ENCODE measurements at places on chromosomes 13 and 19.

GRCh38 chr13:52194184-52194868 lies 34.9 kb upstream of the NEK3 start:
- DNase-seq: peak; percentile 84

DNA sequence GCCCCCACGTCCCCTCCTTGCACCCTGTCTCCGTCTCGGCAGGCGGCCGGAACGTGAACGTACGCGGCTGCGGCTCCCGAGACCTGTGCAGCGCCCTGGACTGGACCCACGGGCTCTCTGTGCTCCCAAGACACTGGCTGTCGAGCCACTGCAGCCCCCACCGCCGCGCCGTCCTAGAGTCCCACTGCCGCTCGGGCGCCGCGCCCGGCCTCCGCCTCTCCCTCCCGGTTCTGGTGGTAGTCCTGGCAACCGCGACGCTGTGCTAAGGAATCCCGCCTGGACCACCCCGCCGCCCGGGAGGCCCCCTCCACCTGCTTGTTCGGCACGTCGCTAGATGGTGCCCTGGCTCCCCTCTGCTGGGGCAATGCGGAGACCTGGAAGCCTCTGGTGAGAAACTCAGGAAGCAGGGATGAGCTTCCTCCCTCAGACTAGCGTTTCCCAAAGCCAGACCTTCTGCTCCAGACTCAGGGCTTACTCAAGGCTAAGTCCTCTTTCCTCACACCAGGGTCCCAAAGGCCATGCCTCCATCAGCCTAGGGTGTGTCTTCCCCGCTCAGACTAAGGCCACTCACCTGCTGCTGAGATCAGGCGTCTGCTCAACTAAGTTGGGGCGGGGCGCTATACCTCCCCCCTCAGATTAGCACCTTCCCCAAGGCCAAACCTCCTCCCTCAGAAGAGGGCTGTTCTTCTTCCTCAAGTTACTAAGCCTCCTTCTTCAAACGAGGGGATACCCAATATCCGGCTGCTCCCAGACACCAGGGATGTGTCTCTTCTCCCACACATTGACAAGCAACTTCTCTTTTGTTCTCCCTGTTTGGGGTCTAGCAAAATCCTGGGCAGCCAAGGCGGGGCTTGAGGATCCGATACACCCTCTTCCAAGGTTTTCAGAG lies 16.1 kb upstream of the IRGC start:
- DNase-seq: peak; percentile 16

DNA sequence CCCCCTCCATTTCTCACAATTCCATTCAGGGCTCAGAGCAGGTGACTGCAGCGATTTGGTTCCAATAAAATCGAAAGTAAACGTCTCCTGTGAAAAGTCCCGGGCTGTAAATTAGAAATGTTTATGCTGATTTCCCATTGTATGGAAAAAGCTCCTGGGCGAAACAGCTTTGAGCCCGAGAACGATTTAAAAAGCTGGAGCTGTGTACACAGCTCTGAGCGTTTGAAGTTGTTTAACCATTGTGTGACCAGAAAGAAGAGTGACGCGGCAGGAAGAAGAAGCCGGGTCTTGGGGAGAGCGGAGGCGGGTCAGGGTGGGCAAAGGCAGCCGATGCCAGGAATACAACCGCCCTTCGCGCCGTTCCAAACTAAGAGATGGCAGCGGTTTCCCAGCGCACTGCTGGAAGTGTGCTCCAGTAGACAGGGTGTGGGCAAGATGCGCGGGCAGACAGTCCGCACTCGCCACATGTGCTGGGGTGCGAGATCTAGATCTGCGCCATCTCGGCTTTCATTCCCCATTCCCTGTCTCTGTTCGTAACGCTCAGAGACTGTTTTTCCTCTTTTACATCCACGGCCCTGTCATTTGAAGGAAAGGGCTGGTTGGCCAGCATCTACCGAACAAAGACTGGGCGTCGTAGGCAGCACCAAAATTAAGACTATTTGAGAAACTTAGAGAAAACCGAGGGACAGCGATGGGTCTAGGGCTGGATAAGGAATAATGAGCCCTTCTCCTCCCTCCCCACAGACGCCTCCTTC lies 960 bp upstream of the GSX1 start:
- DNase-seq: no peak

GRCh38 chr19:14686411-14686810 lies 3.4 kb upstream of the ZNF333 start:
- peak; percentile 30 for DNase-seq

DNA sequence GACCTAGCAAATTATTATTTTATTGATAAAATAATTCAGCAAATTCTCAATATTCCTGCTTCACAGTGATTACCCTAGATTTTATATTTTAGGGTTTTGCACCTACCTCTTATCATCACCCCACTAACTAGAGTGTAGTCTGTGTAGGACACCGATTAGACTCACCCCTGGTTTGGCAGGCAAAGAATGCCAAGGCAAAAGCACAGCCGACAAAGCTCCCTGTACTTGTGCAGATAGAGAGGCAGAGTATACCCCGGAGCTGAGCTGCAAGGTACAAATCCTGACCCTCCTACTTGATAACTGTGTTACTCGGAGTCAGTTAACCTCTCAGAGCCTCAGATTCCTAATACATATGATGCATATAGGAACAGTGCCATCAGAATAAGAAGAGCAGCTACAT lies 225.7 kb downstream of the ENOX1 start:
- no peak for DNase-seq

- DNase-seq: no peak
Observed at GRCh38 chr19:9060564-9061340, 26.1 kb upstream of the OR1M1 start.

DNA sequence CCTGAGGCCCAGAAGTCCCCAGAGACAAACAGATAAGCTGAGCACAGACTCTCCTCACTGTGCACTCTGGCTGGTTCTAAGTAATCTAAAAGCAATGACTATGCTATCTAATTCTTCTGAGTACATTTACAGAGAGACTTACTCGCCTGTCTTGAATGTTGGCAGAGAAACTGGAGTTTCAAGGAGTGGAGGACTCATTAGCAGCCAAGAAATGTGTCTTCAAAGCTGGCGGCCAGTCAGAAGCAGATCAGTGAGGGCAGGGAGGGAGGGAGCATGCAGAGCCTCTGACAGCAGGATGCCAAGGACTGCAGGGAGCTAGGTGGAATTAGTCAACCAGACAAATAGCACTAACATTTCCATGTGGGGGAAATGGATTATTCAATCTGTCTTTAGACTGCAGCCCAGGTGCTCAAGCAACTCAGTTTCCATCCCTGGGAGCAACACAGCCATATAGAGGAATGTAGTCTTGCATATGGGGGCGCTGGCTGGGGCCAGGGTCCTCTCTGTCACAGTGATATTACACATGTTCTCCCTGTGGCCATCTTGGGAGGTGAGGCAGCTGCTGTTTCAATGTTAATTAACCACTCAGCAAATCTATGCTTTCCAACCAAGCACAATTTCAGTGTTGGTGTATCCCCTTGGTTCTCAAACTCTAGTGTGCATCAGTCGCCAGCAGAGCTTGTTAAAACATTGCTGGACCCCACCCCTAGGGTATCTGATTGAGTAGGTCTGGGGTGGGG lies 97.9 kb downstream of the CCNA1 start:
- no peak for DNase-seq

DNA sequence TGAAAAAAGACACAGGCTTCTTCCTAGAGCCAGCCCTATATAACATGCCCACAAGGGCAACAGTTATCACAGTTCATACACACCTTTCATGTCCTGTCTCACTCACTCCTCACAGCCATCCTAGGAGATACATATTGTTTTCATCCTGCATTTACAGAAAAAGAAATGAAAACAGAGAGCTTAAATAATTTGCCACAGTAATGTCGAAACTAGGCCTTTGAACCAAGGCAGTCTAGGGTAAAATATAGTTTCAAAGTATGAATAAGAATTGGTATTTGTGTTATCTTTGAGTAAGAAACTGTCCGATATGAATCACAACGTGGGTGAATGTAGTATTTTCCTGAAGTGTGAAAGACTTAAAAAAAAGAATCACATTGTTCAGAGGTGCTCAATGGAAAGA lies 26.8 kb downstream of the CLDN10 start:
- DNase-seq: no peak

DNA sequence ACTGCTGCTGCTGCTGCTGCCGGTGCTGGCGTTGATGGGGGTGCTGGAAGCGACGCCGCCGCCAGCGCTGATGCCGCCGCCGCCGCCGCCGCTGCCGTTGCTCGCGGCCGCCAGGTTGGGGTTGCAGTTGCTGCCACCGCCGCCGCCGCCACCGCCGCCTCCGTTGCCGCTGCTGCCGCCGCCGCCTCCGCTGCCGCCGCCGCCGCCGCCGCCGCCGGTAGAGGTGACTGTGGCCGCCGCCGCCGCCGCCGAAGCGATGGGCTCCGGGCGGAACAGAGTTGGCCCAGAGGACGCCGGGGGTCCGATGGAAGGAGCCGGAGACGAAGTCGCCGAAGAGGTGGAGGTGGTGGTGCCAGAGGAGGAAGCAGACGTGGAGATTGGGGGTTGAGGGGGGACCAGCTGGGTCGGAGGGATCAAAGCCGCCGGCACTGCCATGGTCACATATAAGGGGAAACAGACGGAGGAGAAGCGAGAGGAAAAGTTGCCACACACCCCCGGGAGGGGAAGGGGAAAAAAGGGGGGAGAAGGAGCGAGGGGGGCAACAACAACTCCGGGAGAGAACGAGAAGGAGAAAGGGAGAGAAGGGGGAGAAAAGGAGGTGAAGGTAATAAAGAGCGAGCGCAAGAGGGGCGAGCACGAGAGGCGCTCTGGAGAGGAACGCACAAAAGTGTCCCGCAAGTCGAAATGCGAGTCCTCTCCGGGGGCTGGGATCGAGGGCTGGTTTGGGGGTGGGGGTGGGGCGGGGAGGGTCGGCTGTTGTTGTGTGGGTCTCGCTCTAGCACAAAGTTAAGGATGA lies 471 bp downstream of the DACH1 start:
- DNase-seq: peak; percentile 22

- DNase-seq: peak; percentile 70
Observed at GRCh38 chr19:5953680-5954213, 24.2 kb downstream of the RANBP3 start.

- no peak for DNase-seq
Observed at GRCh38 chr19:33562636-33563035, 41.0 kb upstream of the PEPD start.

- DNase-seq: no peak
Observed at GRCh38 chr19:46256855-46257254, 27.3 kb downstream of the IGFL1 start.

GRCh38 chr13:105735281-105735680 lies 800.2 kb downstream of the EFNB2 start:
- DNase-seq: no peak

GRCh38 chr19:49396738-49397505 lies 8.9 kb downstream of the KASH5 start:
- DNase-seq: no peak

DNA sequence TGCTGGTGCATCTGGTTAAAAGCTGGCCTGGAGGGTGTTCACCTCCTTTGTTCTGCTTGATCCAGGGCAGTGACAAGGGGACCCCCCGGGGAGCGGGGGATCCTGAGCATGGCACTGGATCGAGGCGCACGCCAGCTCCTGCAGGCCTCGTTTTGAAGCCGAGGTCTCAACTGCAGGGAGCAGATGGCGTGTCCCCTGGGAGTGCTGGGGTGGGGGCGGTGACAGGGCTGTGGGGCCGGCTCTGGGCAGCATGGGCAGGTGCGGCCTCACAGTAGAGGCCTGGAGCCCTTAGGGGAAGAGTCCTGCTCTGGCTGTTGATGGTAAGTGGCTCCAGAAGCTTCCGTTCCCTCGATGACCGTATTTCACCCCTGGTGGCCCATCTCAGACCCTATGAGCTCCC lies 51.8 kb downstream of the CRTC1 start:
- DNase-seq: no peak

DNA sequence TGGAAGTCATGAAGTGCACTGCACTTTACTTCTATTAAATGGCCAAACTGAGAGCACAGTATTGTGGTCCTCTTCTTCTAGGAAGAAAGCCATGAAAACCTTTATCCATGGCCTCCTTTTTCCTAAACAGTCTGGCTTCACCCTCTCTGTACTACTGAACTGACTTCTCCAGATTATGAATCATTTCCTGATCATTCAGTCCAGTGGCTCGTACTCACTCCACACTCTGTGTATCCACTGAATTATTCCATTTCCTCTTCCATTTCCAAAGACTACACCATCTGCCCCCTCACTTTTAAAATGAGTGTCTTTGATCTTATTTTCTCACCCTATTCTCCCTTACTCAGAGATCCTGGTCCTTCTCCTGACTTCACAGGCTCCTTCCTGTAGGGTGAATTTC lies 29.7 kb upstream of the FREM2 start:
- DNase-seq: no peak

GRCh38 chr19:55626350-55626749 lies 2.0 kb upstream of the ZNF784 start:
- DNase-seq: peak; percentile 71

DNA sequence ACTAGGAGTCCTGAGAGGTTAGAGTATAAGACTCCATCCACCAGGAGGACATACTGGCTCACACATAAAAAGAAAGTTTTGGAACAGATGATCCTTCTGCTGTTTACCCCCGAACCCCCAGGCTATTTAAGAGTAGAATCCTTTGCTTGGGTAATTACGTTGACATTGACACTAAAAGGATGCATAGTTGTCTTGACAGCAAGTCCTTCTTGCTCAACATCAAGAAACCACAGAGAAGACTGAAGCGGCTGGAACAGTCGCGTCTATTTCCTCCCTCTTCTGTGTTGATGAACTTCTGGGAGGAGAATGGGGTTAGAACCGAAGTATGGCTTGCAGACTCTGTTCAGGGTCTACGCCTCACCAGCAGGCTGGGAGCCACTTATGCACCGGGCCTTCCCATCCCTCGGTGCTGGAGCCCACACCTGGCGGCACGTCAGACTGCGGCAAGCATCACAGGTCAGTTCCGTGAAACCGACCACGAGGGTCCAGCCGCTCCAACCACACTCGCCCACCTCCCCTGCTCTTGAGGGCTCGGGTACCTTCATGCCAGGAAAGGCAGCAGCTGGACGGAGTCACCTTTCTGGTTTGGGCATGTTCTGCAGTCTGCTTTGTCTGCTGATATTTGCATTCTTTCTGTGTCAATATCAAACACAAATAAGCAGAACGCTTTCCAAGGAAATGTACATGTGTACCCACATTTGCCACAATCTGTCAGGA lies 42.4 kb upstream of the RANBP3 start:
- no peak for DNase-seq

GRCh38 chr19:49499030-49499670 lies 2.9 kb downstream of the RPS11 start:
- peak; percentile 30 for DNase-seq

- no peak for DNase-seq
Observed at GRCh38 chr13:51255556-51255955, 33.4 kb downstream of the FAM124A start.

- no peak for DNase-seq
Observed at GRCh38 chr19:29193155-29193554, 19.8 kb downstream of the UQCRFS1 start.

All from CD4-positive, alpha-beta T cell treated with Interleukin-17A for 4 hours (primary cell).